ENCODE measurements at places on chromosomes 2 and 18. TPM values are rescaled to one million over a fixed set of nuclear protein-coding genes. Genes with fewer than 3 reads are reported as not detected.

Gene GAL3ST2
- total RNA-seq = 1.1 TPM

Gene POTEC
- not detected for total RNA-seq

Gene FBXO48
- total RNA-seq = 2.7 TPM

Gene ALK
- not detected for total RNA-seq

Gene SERPINB4
- total RNA-seq = not detected

Measured in CD4-positive, CD25-positive, alpha-beta regulatory T cell (primary cell).